ENCODE measurements at places on chromosomes 13 and 19.

DNA sequence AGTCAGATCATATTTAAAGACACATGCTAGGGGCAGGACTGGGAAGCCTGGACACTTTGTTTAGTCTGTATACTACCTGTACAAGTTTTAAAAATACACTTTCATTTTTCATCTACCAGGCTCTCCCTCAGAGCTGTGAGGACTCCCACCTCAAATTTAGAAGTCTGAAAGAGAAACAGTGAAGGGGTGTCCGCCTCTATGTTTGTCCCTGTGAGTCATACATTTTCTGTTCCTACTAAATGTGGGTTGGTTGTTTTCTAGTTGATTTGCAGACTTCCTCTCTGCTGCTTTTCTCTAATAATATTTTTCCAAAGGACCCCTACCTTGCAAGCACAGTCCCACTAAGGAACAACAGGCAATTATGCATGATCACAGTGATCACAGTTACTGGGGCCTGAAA lies 110.5 kb downstream of the ENOX1 start:
- DNase-seq, result no peak

- no peak for DNase-seq
These were observed at the start of gene RASGRP4 for GRCh38 chr19:38425810-38426466. Gene RASGRP4, minus strand, starts transcription at chr19:38426219. Its CDS starts 128 bp downstream, at chr19:38426091.

DNA sequence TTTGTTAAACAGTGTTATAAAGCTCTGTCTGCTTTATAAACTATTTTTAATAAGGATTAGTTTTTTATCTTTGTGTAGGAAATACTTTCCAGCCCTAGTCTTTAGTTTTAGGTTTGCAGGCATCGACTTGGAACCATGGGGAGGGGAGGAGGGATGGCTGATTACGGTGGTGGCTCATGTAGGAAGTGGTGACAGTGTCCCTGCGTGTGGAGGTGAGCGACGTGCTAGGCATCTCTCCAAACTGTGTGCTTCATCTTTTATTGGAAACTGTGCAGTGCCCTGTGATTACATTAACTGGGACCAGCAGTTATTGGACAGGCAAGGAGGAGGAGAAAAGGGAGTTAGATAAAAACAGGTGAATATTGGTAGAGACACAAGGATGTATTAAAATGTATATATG lies 203.8 kb downstream of the ATP8A2 start:
- no peak for DNase-seq

DNA sequence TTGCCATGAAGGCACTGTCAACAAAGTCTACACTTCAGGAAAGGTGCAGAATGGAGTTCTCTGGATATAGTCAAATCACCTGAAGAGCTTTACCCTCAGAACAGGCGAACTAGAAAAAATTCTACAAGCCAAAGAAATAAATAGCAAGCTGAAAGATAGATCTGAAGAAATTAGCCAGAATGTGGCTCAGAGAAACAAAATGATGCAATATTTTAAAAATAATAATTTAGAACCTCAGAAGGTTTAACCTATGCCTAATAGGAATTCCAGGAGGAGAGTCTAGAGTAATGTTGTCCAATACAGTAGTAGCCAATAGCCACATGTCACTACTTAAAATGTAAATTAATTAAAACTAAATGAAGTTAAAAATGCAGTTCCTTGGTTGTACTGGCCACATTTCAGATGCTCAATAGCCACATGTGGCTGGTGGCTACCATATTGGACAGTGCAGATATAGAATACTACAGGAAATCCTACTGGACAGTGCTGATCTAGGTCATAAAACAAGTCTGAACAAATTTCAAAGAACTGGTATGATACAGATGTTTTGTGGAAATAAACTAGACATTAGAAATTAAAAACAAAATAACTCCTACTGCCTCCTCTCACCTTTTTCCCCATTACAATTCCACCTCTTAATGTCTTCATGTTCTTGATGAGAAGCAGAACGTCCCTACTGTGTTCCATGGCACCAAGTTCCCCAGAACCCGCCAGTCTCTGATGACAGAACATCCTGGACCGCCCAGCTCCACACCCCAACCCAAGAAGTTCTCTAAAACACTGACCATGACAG lies 679 bp upstream of the CDADC1 start:
- no peak for DNase-seq

GRCh38 chr19:56142087-56142787 lies 1.1 kb downstream of the ZNF444 start:
- DNase-seq, result no peak

Measured in activated CD8-positive, alpha-beta memory T cell treated with anti-CD3 and anti-CD28 coated beads for 48 hours (primary cell).